Brain microvascular endothelial cell (primary cell): ENCODE measurements at places on chromosomes 12 and 14.

DNA sequence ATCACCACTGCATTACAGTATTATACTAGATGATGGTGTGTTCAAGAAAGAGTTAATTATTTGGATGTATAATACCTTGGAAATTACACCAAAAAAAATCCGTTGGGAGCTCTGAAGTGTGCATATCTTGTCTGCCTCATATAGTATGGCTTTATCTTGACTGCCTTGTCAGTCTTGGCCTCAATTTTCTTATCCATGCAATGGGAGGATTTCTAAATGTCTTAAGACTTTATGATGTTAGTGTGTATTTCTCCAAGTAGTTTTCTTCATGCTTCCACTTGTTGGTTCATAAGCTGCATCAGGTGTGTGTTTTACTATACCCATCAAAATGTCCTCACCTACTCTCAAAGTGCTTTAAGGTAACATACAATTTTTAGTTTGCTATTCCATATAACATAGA lies 84.6 kb downstream of the FGD4 start:
- no peak for DNase-seq

- no peak for DNase-seq
Measured at GRCh38 chr14:92897922-92898565, 24.9 kb upstream of the CHGA start.

DNA sequence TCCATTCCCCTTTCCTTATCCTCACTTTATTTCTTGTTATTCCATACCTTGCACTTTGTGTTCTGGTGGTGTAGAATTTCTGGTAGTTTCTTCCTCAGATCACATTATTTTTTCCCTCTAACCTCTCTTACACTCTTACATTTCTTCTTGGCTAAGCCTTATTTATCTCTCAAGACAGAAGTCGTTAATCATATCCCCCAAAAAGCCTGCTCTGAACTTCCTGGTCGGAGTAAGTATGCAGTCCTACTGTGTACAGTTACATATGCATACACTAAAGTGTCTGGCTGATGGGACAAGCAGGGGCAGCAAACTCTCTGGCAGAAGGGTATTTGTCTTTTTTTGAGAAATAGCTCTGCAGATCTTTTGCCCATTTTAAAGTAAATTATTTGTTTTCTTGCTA lies 33.1 kb upstream of the USP15 start:
- DNase-seq, result no peak

- no peak for DNase-seq
Measured at GRCh38 chr12:27289414-27289813, 43.2 kb upstream of the BMAL2 start.

GRCh38 chr14:94142247-94142646 lies 12.8 kb upstream of the IFI27L2 start:
- DNase-seq, result no peak

GRCh38 chr12:27333403-27334009 lies 870 bp downstream of the BMAL2 start:
- DNase-seq, result no peak

GRCh38 chr14:85531141-85531586 lies 1.2 kb downstream of the FLRT2 start:
- DNase-seq, result peak; percentile 74

DNA sequence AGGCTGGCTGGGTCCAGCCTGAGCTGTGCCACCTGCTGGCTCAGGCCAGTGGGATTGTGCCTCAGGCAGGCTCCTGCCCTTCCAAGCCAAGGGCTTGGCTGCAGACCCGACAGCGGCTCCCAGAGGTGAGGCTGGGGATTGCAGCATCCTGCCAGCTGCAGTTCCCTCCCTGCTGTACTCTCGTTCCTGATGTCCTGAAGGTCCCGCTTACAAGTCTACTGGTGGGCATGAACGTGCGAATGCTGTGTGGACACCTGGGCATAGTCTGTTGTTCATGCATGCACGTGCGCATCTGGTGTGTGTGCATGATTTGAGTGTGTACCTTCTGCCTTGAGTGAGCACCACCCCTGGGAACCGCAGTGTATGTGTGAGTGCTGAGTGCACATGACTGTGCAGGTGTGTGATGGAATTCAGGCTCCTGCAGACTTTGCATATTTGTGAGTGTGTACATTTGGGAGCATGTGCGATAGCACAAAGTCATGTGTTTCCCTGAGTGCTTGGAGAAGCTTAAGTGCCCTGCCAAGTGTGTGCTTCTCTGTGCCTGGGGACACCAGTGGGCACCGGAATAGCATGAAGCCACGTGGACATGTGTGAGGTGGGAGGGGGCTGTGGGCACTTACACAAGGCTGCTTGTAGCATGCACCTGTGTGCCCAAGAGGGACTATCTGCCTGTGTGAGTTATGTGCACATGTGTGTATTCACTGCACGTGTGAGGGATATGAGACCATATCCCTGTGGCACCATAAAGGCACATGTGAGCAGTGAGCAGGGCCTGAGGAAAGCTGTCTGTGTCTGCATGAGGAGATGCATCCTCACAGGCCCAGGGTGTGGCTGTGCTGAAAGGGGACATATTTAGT lies 19.3 kb upstream of the KRT7 start:
- peak; percentile 68 for DNase-seq

GRCh38 chr12:8840321-8840720 lies 17.9 kb downstream of the A2ML1 start:
- no peak for DNase-seq
